Regular cardiac myocyte (primary cell): ENCODE measurements at places on chromosomes 12 and 14. TPM values are rescaled to one million over a fixed set of nuclear protein-coding genes. Genes with fewer than 3 reads are reported as not detected.

Gene SMIM41
- total RNA-seq: 0.19 TPM in 1 of 2 replicates, not detected in the other

Gene POP5
- total RNA-seq: 32.1 and 99.1 TPM in 2 replicates

Gene NRXN3
- total RNA-seq: 1.3 and 3.7 TPM in 2 replicates

Gene TPPP2
- total RNA-seq: not detected in 2 replicates

Gene ERO1A
- total RNA-seq: 79.6 and 215 TPM in 2 replicates

Gene STAB2
- under 0.01 TPM in 2 replicates for total RNA-seq

Gene IKZF4
- total RNA-seq: 0.58 and 2.0 TPM in 2 replicates

Gene VRTN
- total RNA-seq: not detected in 2 replicates

Gene DDN
- 0.28 and 0.38 TPM in 2 replicates for total RNA-seq

Gene KRT80
- total RNA-seq: 0.38 and 1.1 TPM in 2 replicates

Gene CYP46A1
- 0.38 and 0.56 TPM in 2 replicates for total RNA-seq

Gene KCNMB4
- total RNA-seq: 1.9 and 5.1 TPM in 2 replicates

Gene RNF212B
- total RNA-seq: not detected in 2 replicates

Gene GZMH
- total RNA-seq: not detected in 2 replicates

Gene PTCSC3
- not detected in 2 replicates for total RNA-seq

Gene BMP4
- total RNA-seq: 2.7 and 10.7 TPM in 2 replicates

Gene TTC9
- total RNA-seq: under 0.01 TPM in 2 replicates

Gene SRGAP1
- total RNA-seq: 9.4 and 21.4 TPM in 2 replicates

Gene BBOF1
- 5.8 and 9.0 TPM in 2 replicates for total RNA-seq

Gene TMEM52B
- under 0.01 and 0.56 TPM in 2 replicates for total RNA-seq

Gene CHGA
- total RNA-seq: under 0.01 TPM in 1 of 2 replicates, not detected in the other

Gene AMIGO2
- total RNA-seq: 28.2 and 30.3 TPM in 2 replicates

Gene EIF2B1
- 74.4 and 84.7 TPM in 2 replicates for total RNA-seq

Gene DAD1
- total RNA-seq: 350 and 376 TPM in 2 replicates

Gene FOXJ2
- 4.0 and 4.2 TPM in 2 replicates for total RNA-seq

Gene SLC39A9
- total RNA-seq: 150 and 169 TPM in 2 replicates

Gene LRIG3
- total RNA-seq: 14.6 and 18.3 TPM in 2 replicates

Gene KERA
- total RNA-seq: not detected in 2 replicates

Gene TSPAN9
- 34.1 and 38.3 TPM in 2 replicates for total RNA-seq

Gene RNASE7
- total RNA-seq: not detected in 2 replicates

Gene FGD4
- total RNA-seq: 26.3 and 35.2 TPM in 2 replicates

Gene TMEM132D
- not detected in 2 replicates for total RNA-seq

Gene LRTM2
- total RNA-seq: not detected in 2 replicates

Gene MYRFL
- under 0.01 TPM in 2 replicates for total RNA-seq

Gene GPR137C
- total RNA-seq: 0.56 and 0.58 TPM in 2 replicates

Gene ZCRB1
- total RNA-seq: 22.4 and 22.6 TPM in 2 replicates

Gene MAP1LC3B2
- 0.28 and 0.58 TPM in 2 replicates for total RNA-seq

Gene CSRP2
- total RNA-seq: 11.7 and 29.9 TPM in 2 replicates

Gene TGM1
- 0.19 and 0.85 TPM in 2 replicates for total RNA-seq

Gene PZP
- total RNA-seq: not detected in 2 replicates

Gene LRRC9
- not detected in 2 replicates for total RNA-seq

Gene PPP4R3A
- total RNA-seq: 50.5 and 73.0 TPM in 2 replicates
